ENCODE measurements at places on chromosomes 12 and 14.

GRCh38 chr14:81001447-81001846, 46.0 kb downstream of the TSHR start:
- DNase-seq: no peak

DNA sequence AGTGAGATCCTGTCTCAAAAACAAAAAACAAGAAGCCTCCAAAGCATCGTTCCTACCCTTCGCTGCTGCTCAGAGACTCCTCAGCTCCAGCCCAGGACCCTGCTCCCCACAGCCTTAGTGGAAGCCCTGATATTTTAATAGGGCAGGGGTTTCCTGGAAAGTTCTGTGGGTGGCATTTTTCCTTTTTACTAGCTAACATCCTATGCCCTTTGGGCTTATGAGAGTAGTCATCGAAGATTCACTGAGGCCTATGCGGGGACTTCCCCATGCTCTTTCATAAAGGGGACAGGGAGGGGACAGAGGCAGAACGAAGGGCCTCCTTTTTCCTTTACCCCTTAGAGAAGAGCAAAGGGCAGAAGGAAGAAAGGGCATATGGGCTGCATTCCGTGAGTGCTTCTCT, 8.3 kb downstream of the LAG3 start:
- DNase-seq: no peak

DNA sequence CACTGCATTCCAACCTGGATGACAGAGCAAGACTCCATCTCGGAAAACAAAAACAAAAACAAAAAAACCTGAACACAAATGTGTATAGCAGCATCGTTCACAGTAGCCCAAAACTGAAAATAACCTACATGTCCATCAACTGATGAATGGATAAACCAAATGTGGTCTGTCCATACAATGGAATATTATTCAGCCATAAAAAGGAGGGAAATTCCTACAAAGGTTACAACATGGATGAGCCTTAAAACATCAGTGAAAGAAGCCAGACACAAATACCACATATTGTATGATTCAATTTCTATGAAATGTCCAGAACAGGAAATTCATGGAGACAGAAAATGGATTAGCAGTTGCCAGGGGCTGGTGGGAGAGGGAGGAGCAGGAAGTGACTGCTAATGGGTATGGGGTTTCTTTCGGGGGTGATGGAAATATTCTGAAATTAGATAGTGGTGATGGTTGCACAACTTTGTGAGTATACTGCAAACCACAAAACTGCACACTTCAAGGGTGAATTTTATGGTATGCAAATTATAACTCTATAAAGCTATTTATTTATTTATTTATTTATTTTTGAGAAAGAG, 4.0 kb downstream of the MYL2 start:
- DNase-seq: no peak

DNA sequence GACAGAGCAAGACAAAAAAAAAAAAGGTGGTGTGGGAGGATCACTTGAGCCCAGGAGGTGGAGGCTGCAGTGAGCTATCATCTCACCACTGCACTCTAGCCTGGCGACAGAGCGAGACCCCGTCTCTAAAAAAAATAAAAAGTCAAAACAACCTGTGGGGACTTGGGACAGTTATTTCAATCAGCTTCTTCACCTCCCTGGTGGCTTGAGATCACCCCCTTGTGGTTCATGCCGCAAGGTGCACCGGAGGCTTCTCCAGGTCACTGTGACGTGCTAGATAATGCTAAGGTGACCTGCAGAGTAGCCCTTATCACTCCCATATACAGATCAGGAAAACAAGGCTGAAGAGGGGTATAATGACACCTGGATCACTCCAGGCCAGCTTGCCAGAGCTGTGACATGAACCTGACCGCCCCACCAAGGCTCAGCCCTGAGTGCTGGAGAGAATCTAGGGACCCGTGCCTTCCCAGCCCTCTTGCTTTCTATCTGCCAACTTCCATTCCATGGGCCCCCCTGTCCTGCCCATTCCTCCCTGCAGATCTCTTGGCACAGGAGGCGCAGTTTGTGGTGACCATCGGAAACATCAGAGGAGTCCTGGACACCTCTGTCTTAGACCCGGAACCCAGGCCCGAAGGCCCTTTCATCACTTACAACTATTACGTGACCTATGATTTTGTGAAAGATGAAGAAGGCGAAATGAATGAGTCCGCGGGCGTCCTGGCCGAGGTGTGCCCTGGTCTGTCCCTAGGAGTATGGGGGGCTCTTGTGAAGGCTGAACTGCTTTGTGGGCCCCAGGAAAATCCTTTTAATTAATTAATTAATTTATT, 8.1 kb downstream of the LRRC43 start:
- DNase-seq: peak; percentile 18

Data from stimulated activated CD4-positive, alpha-beta T cell treated with anti-CD3 and anti-CD28 coated beads, Interleukin-1b, Interleukin-23, amount 100 ng/mL, for 1 hour (primary cell).